ENCODE measurements at places on chromosomes 2 and 18.

GRCh38 chr2:60053791-60054190, 499.7 kb downstream of the BCL11A start:
- no peak for DNase-seq

DNA sequence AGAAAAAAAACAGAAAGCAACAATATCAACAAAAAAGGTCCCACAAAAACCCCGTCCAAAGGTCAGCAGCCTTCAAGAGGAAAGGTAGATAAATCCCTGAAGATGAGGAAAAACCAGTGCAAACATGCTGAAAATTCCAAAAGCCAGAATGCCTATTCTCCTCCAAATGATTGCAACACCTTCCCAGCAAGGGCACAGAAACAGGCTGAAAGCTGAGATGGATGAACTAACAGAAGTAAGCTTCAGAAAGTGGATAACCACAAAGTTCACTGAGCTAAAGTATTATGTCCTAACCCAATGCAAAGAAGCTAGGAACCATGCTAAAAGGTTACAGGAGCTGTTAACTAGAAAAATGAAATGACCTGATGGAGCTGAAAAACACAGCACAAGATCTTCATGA, 226.4 kb upstream of the DSEL start:
- DNase-seq, result no peak

- no peak for DNase-seq
These were observed 54.5 kb downstream of the HS1BP3 start for GRCh38 chr2:20596193-20596972.

- no peak for DNase-seq
These were observed 76.2 kb downstream of the CDK15 start for GRCh38 chr2:201882353-201883090.

GRCh38 chr2:240959214-240959940, 39.0 kb upstream of the SNED1 start:
- no peak for DNase-seq

DNA sequence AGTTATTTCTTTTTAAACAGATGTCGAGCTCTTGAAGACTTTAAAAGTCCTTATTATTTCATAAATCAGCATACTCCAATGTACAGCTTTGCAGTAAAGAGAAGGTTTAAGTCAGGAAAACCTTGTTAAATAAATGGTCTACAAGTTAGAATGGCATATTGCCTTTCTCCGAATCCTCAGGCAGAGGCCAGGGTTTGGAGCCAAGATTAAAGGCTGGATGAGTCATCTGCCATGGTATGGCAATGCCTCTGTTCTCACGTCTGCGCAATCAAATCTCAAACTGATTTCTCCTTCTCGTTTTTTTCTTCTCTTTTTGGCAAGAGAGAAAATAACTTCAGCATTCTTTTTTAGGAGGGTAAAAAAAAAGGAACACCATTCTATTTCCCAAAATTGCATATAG, 5.6 kb upstream of the KCNJ3 start:
- DNase-seq, result no peak

- no peak for DNase-seq
These were observed 29.6 kb downstream of the DOK1 start for GRCh38 chr2:74584088-74584645.

- DNase-seq, result no peak
These were observed 32.5 kb downstream of the IDH1 start for GRCh38 chr2:208222351-208222750.

DNA sequence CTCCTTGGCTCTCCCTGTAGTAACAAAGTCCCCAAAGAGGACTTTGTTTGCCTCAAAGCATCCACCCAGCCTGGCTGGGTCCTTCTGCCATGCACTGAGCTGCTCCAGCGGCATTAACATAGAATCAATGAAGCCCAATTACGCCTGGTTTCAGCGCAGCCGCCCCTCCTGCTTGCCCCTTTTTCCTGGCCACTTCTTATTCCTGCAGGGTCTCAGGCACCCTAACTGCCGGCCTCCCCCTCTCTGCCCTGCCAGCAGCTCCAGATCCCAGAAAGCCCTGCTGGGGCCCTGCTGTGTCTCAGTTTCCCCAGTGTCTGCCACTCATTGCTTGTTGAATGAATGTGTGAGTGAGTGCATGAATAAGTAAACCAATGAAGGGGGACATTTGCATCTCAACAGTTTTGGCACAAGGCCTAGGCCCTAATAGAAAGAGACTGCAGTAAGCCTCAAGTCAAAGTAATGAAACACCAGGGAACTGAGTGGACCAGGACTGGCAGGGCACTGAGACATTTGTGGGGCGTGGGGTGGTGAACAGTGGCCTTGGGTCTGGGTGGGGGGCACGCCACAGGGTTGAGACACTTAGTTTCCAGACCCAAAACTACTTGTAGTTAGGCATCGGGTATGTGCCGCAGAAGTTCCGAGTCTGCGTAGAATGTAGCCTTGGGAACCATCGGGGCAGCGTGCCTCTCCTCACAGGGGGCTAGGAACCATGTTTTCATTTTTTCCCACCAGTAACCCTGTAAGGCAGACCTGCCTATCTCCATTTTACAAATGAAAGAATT, 60.6 kb downstream of the SMAD7 start:
- no peak for DNase-seq

DNA sequence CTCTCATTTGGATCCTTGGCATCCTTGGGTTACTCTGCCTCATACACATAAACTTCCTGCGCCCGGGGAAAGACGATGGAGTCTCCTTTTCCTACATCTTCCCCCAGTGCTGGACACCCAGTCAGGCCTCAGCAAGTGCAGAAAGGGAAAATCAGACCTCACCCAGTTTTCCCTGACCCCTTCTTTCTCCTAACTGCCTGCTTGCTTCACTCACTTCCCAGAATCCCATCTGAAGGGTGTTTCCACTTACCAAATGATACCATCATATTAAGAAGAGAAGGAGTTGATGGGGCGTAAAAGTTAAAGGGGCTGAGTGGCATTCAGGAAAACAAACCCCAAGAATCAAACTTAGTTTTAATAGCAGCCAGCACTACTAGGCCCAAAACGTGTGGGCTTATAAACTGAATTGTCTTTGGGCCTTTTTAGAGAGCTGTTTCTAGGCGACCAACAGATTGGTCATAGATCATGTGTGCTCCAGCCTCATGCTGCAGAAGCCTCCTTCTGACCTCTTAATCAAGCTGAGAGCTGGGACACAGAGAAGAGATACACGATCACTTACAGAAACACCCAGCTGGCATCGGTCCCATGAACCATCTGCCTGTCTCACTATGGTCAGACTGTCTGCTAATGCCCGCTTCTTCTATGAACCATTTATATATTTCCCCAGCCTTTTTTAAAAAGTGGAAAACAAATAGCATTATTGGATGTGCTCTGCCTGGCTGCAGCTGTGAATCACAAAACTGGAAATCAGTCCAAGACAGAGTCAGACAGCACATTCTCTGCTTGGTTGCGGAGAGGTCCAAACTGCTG, 165.7 kb upstream of the SLC14A2 start:
- DNase-seq, result no peak

DNA sequence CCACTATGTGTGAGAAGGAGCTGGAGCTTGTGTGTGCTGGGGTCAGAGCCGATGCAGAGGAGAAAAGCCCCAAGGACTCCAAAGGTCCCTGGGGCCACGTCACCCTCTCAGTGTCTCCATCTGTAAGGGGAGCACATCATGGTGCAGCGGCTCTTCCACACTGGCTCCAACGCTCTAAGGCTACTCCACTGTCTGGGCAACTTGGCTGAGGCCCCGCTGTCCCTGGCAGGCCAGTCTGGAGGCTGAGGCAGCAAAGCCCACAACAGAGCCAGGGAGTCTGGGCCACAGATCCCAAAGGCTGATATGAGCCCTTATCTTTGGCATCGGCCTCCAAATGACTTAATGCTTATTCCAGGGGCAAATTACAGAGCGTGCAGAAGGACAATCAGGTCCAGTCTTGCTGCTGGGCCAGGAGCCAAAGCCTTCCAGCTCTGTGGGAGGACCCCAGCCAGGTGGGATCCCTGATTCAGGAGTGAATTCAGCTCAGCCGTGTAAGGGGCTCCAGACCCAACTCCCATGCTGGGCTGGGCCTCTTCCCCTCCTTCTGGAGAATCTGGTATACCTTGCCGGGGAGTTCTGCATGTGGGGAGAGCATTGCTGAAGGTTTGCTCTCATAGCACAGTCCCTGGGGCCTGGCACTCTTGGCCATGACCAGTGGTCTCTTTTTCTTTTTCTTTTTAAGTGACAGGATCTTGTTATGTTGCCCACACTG, 1.8 kb upstream of the DUSP2 start:
- no peak for DNase-seq

DNA sequence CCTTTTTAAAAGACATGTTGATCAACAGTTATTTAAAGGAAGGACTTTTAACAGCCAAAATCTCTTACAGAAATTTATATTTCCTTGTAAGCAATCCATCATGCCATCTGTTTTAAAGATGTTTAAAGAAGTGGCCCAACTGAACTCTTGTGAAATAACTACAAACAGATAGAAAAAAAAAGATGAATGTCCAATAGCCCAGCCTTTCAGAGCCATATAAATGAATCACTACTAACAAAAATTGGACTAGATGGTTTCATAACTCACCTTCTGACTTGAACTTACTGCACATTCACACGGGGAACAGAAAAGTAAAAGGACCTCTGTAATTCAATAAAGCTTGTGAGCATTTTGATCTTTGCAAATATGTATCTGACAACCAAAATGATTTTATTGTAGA, 319.0 kb upstream of the CHAC2 start:
- no peak for DNase-seq

DNA sequence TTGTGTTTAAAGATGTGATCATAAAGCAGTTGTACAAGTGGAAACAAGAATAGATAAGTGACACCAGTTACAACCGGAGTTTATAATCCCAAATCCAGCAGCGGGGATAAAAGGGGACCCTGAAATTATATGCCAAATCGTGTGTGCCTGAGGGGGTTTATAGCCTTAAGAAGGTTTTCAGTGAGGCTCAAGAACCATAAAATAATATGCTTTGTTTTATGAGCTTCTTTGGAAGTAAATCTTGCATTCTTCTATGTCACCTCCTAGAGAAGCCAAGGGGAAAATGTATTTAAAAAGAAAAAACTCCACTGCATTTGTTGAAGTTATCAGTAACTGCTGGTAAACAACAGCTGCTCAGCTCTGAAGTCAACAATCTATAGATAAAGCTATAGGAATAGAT, 25.8 kb upstream of the MAP3K20 start:
- no peak for DNase-seq

GRCh38 chr18:79422022-79422782, 26.5 kb downstream of the NFATC1 start:
- no peak for DNase-seq

DNA sequence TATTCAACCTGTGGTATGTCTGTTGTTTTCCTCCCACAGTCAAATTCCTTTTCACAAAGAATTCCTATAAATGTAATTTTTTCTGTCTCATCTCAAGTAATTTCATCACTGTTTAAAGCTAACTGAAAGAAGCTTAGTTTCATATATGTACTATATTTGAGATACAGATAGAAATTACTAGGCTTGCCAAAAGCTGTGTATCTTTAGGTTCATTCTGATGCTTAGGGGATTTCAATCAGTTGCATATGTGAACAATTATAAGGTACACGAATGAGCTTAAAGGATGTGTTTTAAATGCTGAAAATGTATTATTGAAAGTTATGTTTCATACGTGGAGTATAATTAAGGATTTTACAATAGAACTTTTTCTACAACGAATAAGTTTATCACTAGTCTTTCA, 59.2 kb upstream of the DSG1 start:
- DNase-seq, result no peak

- no peak for DNase-seq
These were observed 40.7 kb downstream of the EIF5B start for GRCh38 chr2:99377879-99378278.

DNA sequence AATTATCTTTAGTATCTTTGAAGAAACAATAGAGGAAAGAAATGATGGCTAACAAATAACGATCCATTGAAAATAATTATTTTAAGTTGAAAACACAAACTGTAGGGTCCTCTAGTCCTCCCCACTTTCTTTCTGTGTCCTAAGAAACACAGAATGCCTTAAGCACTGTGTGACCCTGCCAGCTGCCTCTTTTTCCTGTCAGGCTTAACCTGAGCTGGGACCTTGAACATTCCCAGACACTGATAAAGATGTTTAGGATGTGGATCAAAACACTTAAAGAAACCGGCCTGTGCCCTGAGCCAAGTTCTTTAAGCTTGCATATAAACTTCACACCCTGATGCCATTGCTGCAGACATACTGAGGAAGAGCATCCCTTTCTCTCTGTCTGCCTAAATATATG, 755.4 kb upstream of the VRK2 start:
- no peak for DNase-seq

DNA sequence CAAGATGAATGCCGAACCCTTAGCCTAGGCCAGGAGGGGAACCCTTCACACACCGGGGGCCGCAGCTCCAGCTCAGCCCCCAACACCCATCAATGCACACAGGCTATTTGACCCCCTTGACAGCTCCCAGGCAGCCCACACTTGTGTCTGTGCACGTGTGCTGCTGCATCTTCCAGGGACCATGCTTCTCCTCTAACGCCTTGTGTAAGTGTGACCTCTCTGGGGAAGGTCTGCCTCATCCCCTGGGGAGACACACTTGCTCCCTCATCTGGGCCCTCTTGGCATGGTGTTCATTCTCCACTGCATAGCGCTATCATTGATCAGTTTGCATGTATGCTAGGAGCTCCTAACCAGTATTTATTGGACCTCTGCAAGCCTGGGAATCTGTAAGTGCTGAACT, 120.0 kb upstream of the FHL2 start:
- no peak for DNase-seq

- no peak for DNase-seq
These were observed 144.1 kb downstream of the NYAP2 start for GRCh38 chr2:225543626-225544025.

DNA sequence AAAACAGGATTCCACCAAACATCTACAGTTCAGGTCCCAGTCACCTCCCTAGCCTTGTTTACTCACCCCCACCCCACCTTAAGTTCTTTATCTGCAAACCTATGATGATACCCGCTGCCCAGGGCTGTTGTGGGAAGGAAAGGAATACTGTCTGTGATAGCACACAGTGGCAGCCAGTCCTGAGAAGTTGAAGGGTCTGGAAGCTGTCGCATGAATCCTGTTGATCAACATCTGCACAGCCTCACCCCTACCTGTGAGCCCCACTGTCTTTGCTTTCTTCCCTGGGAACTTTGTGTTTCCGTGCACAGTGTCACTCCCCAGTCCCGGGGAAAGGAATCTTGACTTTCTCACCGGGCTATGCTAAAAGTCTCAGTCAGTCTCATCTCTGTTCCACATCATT, 160.7 kb upstream of the EPAS1 start:
- DNase-seq, result no peak

GRCh38 chr2:160934991-160935390, 225.2 kb upstream of the TANK start:
- no peak for DNase-seq
